CD4-positive, alpha-beta T cell treated with Interleukin-10 for 1 hour (primary cell): ENCODE measurements at places on chromosomes 13 and 19.
A peak's percentile ranks its signal among the peaks of the same experiment; 100 is the strongest.

- DNase-seq: no peak
Measured at GRCh38 chr13:78589206-78589605, 14.1 kb downstream of the POU4F1 start.

DNA sequence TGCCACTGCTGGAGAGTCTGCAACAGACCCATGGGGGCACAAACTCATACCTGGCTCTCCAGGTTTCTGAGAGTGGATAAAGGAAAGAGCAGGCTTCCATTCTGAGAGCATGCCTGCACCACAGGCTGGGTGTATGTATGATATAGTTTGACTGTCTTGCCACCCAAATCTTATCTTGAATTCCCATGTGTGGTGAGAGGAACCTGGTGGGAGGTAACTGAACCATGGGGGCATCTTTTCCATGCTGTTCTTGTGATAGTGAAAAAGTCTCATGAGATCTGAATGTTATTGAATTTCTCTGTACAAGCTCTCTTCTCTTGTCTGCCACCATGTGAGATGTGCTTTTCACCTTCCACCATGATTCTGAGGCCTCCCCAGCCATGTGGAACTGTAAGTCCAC lies 50.2 kb downstream of the ERICH6B start:
- no peak for DNase-seq

- DNase-seq: no peak
Measured at GRCh38 chr13:39530916-39531315, 72.1 kb downstream of the LHFPL6 start.

DNA sequence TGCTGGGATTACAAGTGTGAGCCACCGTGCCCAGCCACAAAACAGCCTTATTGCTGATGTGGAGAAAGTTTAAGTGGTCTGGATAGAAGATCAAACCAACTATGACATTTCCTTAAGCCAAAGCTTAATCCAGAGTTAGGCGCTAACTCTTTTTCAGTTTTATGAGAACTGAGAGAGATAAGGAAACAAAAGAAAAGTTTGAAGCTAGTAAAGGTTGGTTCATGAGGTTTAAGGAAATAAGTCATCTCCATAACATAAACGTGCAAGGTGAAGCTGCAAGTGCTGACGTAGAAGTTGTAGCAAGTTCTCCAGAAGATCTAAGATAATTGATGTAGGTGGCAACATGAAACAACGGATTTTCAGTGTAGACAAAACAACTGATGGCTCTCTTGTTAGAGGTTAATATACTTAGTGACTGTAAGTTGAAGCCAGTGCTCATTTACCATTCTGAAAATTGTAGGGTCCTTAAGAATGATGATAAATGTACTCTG lies 41.6 kb downstream of the ZMYM2 start:
- no peak for DNase-seq

- no peak for DNase-seq
Measured at GRCh38 chr13:42808341-42808940, 27.1 kb downstream of the FAM216B start.

DNA sequence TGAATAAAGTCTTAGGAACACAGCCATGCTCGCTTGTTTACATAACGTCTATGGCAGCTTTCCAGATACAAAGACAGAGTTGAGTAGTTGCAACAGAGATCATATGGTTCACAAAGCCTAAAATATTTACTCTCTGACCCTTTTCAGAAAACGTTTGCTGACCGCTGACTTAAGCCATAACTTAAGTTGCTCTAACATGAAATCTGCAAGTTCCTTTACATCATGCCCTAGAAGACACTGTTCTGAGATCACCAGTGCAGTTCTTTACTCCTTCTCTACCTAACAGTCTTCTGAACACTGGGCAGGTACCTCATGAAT lies 166.4 kb downstream of the DCLK1 start:
- DNase-seq: no peak

DNA sequence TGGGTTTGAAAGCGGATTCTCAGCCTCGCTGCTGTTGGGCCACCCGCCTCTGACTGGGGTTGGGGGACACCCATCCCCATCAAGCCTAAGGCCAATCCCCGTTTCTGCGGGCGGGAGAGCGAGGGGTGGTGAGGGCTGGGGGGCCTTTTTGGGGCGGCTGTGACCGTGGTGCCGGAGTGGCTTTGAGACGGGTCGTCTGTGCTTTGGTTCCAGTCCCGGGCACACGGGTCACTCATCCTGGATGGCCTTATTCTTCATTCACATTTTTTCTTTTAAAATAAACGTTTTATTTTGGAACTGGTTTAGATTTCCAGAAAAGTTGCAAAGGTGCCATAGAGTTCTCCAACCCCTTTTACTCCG lies 1.6 kb downstream of the ZNRF4 start:
- DNase-seq: no peak

GRCh38 chr13:114067381-114067885 lies 65.0 kb downstream of the RASA3 start:
- DNase-seq: peak; percentile 34

DNA sequence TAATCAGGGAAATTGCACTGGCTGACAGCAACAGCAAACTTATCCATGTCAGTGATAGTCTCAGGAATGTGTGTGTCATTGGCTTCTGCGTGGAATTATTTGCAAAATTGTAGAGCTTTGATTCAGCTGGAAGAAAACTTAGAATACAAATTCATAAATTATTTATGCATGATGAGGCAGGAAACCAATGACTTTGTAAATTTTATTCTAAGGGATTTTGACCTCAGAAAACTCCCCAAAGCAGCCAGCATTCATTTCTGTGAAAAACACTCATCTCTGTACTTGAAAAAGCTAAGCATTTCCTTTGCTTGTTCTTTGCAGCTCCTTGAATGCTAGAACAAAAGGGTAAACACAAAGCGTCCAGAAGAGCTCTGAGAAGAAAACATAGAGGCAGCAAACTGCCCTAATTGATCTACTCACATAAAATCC lies 162.4 kb downstream of the DCT start:
- DNase-seq: no peak

DNA sequence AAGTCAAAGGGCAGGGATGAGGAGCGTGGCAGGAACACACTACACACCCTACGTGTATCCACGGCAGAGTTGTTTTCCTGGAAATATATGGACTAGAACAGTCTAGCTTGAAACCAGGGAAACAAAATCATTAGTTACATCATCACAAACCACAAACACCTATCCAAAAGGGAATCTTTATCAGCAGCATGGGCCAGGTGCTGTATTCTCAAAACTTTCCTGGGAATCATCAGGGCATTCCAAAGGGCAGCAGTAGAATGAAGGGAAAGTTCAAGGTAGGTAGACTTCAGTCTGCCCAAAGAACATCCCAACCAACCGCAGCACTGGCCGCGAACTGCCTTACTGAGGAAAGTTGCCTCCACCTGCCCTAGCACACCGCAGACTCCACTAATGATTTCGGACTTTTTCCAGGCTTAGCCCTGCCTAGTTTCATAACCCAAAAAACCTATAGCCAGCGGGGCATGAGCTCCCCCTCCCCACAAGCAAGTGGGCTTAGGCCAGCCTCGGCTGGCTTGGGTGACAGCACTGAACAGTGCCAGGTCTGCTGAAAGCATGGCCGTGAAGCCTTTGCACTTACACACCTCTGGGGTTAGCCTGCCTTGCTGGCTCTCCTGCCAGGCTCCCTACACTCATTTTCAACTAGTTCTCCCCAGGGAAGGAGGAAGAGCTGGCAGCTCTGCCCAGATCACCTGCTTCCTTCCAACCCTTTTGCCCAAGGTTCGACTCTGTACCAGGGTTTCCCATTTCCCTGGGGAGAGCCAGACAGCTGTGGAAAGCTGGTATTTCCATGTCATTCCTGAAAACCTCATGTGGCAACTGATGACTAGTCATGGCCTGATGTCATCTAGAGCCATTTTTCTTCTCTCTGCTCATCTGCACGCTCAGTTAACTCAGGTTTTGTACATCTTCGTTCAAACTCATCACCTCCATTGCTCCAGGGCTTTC lies 77.3 kb upstream of the UBAC2 start:
- DNase-seq: no peak

GRCh38 chr19:49542446-49542845 lies 14.6 kb downstream of the RCN3 start:
- no peak for DNase-seq

DNA sequence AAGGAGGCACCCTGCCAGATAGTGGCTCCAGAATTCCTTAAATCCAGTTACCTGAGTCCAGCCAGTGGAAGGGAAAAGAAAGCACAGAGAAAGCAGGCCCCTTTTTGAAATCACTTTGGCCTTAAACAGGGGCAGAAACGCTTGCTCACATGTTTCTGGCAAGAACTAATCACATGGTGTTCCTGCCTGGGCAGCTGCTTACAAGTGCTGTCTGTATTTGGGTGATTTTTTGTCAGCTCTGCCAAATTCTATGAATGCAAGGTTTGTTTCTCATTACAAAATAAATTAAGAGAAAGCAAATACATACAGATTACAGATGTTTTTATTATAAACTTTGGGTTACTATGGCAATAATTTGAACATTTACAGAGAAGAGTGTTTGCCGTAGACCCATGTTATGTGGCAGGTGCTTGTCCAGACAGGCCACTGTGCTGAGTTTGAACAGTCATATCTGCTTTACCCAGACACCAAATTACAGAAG lies 1237.8 kb downstream of the SLITRK5 start:
- DNase-seq: no peak

GRCh38 chr13:41059456-41060081 lies 1.7 kb upstream of the WBP4 start:
- DNase-seq: no peak

DNA sequence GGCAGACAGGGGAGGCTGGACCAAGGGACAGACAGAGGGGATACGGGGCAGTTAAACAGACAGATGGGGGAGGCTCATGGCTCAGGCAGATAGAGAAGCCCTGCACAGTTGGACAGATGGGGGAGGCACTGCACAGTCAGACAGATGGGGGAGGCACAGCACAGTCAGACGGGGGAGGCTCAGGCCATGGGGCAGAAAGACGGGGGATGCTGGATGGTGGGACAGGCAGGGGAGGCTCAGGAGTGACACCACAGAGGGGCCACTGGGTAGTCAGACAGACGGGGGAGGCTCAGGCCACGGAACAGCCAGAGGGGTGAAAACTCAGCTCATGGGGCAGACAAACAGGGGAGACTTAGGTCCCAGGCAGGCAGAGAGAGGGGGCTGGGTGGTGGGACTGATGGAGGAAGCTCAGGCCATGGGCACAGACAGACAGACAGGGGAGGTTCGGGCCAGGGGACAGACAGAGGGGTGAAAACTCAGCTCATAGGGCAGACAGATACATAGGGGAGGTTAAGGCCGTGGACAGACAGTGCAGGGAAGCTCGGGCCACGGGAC lies 886 bp downstream of the MFSD12 start:
- no peak for DNase-seq

GRCh38 chr13:99961636-99962035 lies 9.9 kb downstream of the ZIC5 start:
- no peak for DNase-seq

GRCh38 chr13:107873926-107874325 lies 341.4 kb downstream of the LIG4 start:
- no peak for DNase-seq

- no peak for DNase-seq
Measured at GRCh38 chr19:3015126-3016057, 13.7 kb downstream of the TLE2 start.

- DNase-seq: no peak
Measured at GRCh38 chr13:35630551-35631275, 154.2 kb upstream of the MAB21L1 start.

- no peak for DNase-seq
Measured at GRCh38 chr19:437041-437440, 23.8 kb downstream of the SHC2 start.

DNA sequence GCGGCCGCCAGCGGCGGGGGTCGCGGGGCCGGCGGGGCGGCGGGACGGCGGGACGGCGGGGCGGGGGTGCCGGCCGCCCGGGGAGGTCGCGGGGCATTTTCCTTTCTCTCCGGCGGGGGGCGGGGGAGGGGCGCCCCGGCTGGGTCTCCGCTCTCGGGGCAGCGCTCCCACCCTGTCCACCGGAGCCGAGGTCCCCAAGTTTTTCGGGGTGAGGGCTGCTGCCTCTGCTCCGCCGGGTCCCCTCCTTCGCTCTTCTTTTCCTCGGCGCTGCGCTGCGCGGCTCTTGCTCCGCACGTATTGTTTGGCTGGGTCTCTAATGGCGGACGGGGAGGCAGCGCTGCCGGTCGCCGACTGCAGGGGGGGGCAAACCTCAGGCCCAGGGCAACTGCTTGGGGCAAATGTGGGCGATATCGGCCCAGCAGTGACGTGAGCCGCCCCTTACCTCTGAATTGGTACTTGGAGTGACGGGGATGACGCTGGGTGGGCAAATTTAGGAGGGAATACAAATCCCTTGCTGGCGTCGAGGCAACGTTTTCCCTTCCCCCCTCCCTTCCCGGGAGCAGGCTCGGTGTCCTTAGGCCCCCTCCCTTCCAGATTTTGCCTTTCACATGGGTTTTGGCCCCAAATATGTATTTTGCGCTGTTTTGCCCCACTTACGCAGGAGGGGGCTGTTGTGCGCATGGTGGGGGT lies 759 bp downstream of the ZMYM2 start:
- DNase-seq: peak; percentile 74

GRCh38 chr19:42479736-42480135 lies 37.0 kb upstream of the CXCL17 start:
- DNase-seq: no peak

DNA sequence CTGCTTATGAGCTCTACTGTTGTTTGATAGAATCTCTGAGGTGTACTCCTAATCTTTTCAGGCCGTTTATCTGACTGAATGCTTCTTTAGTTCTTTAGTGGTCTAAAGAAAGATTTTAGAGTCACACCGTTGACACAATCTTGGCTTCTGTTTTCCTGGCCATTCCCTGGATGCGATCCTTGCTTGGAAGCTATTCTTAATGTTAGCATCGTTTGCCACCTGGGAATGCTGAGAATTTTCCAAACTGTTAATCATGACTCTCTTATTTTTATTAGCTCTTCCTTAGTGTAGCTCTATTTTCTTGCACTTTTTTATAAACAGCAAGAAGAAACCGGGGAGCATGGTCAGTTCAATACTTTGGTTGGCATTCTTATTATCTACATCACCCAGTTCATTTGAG lies 281.0 kb upstream of the PCDH20 start:
- no peak for DNase-seq

DNA sequence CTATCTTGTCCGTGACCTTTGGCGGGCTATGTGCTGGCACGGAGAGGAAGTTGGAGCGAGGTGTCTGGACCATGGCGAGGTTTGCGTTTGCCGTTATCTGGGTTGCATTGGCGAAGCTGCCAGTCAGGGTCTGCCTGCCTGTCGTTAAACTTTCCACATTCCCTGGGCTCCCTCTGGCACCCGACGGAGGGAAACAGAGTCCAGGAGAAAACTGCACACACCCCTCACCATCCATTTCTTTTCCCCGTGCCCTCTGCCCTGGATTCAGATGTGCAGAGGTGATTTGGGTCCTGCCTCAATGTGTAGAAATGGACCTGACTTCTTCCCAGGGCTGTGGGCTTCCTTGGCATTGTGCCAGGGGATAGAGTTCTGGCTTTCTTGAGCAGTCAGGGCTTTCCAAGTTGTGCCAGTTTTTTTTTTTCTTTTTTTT lies 142.4 kb downstream of the URI1 start:
- DNase-seq: no peak
